ENCODE measurements at places on chromosomes 5 and 9.

- no peaks in the 10 kb centered on the region for H3K27me3 ChIP-seq
- H3K36me3 ChIP-seq = no peaks in the 10 kb centered on the region
- no peak overlapping the region for H3K4me3 ChIP-seq
- no peak for DNase-seq
- H3K27ac ChIP-seq = no peak overlapping the region
Measured at GRCh38 chr5:43967165-43967564, 364.2 kb downstream of the NNT start.

DNA sequence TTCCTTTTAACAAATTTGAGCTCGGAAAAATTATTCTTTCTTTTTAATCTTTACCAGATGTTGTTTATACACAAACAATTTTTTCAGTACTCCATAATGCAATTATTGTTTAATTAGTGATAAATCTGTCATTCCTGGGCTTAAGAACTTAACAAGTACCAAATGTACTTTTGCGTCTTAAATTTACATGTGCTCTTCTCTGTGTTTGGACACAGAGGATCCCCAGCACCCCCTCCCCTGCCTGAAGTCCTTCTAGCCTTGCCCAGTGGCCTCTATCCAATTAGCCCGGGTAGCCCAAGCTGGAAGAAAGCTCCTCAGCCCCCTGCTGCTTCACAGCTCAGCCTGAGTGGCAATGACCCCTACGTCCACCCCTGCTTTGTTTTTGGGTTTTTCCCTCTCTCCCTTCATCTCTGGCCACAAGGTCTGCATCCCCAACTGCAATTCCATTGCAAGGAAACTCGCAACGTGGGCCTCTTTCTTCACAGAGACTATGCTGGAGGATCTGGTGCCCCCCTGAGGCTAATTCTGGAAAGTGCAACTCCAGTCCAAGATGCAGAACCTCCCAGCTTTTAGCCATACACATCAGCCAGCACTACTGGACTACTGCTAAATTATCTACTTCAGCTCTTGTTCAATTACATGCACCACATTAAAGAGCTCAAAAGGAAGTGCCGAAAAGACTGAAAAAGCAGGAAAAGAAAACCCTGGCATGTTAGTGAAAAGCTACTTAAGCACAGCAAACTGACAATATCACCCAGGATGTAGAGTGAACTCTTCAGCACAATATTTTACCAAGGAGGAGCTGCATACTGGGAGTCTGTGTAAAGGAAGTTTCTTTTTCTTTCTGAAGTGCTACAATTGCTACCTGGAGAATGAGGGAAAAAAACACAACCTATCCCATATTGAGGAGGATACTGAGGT lies 186.2 kb downstream of the FANCC start:
- no peaks in the 10 kb centered on the region for H3K27me3 ChIP-seq
- no peaks in the 10 kb centered on the region for H3K36me3 ChIP-seq
- peaks cover 13% of the 10 kb centered on the region for H3K4me1 ChIP-seq
- no peak overlapping the region for H3K27ac ChIP-seq
- H3K4me3 ChIP-seq = no peak overlapping the region

- H3K27me3 ChIP-seq = no peaks in the 10 kb centered on the region
- no peak overlapping the region for H3K27ac ChIP-seq
- H3K4me3 ChIP-seq = no peak overlapping the region
- H3K36me3 ChIP-seq = no peaks in the 10 kb centered on the region
- no peak for DNase-seq
Measured at GRCh38 chr5:167296661-167297060, 994.8 kb upstream of the WWC1 start.

- no peak overlapping the region for H3K4me3 ChIP-seq
- no peaks in the 10 kb centered on the region for H3K36me3 ChIP-seq
- DNase-seq = no peak
- no peaks in the 10 kb centered on the region for H3K27me3 ChIP-seq
- H3K27ac ChIP-seq = no peak overlapping the region
- H3K4me1 ChIP-seq = no peaks in the 10 kb centered on the region
Measured at GRCh38 chr5:171131497-171131896, 177.6 kb upstream of the TLX3 start.
